ENCODE measurements at places on chromosomes 7 and 10.

- DNase-seq: no peak
Measured at GRCh38 chr10:2038036-2038435, 300.7 kb upstream of the ADARB2 start.

DNA sequence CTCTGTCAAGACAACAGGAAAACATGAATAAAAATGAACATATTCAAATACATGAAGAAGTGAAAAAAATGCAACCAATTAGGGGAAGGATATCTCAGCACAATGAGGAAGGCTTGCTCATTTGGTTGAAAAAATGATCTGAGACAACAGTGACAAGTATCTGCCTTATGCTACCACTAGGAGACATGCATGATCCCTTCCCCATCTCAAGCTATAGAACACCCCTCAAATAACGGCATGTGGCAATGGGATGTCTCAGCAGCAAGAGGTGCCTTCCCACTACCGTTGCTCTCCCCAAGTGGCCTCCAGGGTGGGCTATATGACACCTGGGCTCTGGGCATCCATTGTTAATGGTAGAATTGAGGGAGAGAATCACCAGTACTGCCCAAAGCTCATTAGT is 98.1 kb upstream of the RSU1 start:
- no peak for DNase-seq

DNA sequence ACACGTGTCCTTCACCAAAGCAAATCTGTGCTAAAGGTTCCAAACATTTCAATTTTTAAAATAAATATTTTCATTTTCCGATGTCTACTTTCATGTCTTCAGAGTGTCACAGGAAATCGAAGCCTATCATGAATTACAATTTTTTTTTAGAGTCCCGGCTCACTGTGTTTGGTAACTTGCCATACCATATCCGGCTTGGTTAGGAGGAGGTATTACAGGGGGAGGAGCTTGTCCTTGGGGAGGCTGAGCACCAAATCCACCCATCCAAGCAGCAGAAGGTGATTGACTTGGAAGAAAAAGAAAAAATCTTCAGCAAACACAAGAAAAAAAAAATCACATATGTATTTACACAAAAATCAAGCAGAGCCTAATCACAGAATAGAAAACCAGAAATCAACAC is 21.3 kb downstream of the TIAL1 start:
- DNase-seq: no peak

DNA sequence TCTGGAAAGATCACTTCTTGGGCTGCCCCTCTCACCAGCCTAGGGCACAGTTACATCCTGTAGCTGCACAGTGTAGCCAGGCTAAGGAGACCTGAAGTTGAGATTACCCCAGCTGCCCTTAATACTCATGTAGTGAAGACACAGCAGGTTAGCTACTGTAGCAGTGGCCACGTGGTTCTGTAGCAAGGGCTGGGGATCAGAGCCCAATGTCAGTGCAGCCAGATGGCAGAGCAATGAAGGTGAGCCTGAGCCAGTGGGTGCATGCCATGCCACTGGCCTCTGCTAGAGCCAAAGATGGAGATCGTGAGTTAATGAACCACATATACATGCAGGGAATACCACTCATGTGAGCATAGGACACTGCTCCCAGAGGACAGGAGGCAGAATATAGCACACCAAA is 15.5 kb downstream of the AMPH start:
- DNase-seq: no peak

Data from stimulated activated CD8-positive, alpha-beta memory T cell treated with anti-CD3 and anti-CD28 coated beads, Interleukin-15, amount 100 ng/mL, for 4 hours (primary cell).